Left lung (tissue), 14 donors: ENCODE measurements at places on chromosomes 12 and 14.

- DNase-seq, result peak; percentile 76
Measured at GRCh38 chr14:105388110-105388951, 10.0 kb upstream of the TEX22 start.

DNA sequence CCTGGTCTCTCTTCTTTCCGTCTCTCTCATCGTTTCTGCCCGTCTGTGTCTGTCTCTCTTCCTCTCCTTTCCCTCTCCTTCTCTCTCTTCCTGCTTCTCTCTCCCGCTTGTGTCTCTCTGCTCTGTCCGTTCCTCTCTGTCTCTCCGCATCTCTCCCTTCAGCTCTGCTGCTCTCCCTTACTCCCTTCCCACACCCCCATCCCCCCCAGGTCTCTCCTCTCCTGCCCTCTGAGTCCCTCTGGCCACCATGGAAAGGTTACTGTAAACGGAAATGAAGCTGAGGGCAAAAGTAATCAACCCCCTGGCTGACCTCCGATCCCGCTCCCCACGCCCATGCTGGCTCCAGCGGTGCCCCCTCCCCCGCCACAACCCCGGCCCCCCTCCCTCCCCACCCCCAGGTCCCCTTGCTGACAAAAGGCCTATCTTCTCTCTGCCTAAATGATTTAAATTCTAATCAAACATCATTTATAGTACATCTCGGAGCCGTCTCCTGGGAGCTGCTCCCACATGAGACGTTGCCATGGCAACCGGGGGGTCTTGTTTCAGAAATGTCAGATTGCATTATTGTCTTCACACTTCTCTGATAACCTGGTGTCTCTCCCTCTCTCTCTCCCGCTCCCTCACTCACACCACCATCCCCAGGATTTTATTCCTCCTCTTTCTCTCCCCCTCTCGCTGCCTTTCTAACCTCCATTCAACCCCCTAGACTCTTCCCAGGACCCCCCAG is 203.8 kb downstream of the RBM19 start:
- DNase-seq, result no peak

DNA sequence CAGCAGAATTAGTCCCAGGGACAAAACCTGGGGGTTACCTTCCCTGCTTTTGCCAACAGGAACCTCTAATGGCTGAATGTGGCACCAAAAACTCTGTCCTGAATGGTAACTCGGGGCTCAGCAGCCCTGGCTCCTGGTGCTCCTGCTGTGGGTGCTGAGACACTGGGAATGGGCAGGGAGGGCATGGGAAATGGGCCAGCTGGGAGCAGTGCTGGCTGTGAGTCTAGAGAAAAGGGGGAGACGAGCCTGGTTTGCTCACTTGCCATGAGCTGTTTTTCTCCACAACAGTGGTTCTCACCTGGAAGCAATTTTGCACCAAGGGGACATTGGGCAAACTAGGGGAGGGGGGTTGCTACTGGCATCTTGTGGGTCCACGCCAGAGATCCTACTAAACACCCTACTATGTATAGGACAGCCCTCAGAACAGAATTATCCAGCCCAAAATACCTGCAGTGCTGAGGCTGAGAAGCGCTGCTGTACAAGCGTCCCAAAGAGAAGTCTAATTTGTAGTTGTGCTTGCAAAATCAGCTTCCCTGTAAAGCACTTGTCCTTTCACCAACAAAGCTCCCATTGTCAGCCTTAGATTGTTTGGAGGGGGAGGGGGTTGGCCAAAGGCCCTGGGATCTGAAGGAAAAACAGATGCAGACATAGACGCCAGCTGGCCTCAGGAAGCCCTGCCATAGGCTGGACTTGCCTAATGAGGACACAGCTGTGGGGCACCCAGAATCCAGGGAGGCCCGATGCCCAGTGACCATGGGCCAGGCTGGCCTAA is 3.6 kb downstream of the LRRC74A start:
- no peak for DNase-seq

DNA sequence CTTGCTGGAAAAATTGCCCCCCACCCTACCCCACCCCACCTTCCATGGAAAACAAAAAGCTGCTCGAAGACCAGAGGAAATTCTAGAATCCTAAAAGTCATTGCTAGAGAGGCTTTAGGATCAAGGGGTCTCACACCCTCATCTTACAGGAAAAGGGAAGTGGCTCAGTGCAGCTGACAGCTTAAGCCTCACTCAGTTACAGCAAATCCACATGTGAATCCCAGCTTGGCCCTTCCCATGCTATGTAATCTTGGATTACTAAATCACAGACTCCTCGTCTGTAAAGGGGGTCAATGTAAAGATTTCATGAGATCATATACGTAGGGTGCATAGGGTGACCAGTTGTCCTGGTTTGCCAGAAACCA is 25.9 kb downstream of the CMKLR1 start:
- DNase-seq, result no peak

DNA sequence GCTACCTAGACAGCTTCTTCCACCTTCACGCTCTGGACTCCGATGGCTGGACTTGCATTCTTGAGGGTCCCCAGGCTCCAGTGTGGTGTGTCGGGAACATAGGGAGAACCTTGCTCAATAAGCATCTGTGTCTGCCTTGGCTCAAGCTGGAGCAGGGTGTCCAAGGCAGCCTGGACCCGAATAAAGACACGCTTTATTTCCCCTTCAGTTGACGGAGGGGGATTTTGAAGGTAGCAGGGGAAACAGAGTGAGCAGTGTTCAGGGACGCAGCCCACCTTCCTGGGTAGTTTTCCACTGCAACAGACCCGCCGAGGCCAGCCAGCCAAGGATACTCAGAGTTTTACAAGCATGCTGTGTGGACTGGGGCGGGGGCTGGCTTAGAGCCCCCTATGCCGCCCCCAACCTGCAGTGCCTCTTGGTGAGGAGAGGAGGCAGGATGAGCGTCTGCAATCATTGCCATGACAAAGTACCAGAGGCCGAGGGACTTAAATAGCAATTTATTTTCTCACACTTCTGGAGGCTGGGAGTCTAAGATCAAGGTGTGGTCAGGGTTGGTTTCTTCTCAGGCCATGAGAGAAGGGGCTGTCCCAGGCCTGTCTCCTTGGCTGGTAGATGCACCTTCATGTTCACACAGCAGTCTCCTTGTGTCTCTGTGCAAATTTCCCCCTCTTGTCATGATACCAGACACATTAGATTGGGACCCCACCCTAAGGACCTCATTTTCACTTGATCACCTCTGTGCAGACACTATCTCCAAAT is 201.2 kb downstream of the CHST11 start:
- DNase-seq, result no peak

DNA sequence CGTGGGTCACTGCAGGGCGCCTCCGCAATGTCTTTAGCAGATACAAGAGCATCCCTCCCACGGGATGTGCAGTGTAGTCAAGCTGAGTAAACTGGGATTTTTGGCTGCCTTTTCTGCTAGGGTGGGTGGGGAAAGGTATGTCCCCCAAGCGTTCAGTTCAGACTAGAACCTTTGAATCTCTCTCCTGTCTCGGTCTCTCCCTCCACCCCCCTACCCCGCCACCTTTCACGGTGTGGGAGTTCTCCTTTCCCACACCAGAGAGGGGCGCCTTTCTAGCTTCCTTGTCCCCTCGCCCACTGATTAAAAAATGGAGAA is 525 bp upstream of the FAR2 start:
- no peak for DNase-seq

DNA sequence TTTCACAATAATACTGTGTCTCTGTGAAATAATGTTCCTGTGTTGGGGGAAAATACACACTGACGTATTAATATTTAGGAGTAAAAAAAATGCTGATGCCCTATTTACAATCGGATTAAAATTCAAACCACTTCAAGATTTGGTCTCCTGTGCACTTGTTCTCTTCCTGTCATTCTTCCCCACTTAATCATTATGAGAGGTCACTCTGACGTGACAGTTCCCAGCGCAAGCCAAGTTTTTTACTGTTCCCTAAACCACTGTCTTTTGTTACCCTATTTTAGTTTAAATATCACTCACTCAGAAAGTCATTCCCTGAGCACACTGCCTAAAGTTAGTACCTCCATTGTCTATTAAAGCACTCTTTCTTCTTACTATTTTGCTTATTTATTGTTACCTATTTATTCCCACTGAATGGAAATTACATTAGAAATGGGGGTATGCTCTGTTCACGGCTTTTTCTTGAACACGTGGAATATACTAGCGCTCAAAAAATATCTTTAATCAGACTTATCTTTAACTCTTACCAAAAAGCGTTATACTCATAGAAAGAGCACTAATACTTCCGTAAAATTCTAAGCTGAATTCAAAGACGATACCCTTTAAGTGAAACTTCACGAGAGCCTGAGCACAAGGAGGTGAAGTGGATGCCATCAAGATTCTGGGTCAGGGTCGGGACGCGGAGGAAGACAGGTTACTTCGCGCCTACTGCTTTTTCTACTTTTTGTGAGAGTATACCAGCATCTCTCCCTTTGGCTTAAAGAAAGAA is 670 bp upstream of the PSMA3 start:
- DNase-seq, result no peak

GRCh38 chr12:11922361-11922760 is 148.4 kb upstream of the BCL2L14 start:
- DNase-seq, result no peak
